ENCODE measurements at places on chromosomes 16 and 17. TPM values are rescaled to one million over a fixed set of nuclear protein-coding genes. Genes with fewer than 3 reads are reported as not detected.

Gene GRAPL
- total RNA-seq, result 0.25 TPM

Gene YPEL2
- 16.9 TPM for total RNA-seq

Gene TLCD3B
- total RNA-seq, result 0.19 TPM

Gene CCDC154
- total RNA-seq, result 0.37 TPM

Gene TP53TG3F
- not detected for total RNA-seq

Gene UBFD1
- 60.5 TPM for total RNA-seq

Gene GNGT2
- total RNA-seq, result 0.66 TPM

Gene SMIM36
- total RNA-seq, result not detected

Gene ADAM11
- total RNA-seq, result under 0.01 TPM

Gene SMPD3
- total RNA-seq, result not detected

Gene EVPLL
- total RNA-seq, result not detected

Gene CNGB1
- under 0.01 TPM for total RNA-seq

Gene STX4
- 25.3 TPM for total RNA-seq

Gene DNAH17
- not detected for total RNA-seq

All from aortic smooth muscle cell (primary cell).